ENCODE measurements at places on chromosomes 16 and 17.

DNA sequence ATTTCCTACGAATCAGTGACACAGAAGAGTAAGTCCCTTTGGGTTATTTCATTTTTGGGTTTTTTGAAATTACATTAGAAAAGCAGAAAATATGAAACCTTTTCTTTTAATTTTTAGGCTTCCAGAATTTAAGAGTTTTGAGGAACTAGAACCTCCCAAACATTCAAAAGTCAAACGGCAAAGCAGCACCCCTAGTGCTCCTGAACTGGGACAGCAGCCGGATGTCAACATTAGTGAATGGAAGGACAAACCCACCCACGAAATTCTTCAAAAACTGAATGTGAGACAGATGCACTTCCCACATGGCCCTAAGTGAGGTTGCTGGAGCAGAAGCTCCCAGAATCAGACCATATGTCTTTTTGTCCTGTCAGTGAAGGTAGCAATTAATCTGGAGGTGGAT lies 199.4 kb downstream of the PHKB start:
- no peak for DNase-seq

DNA sequence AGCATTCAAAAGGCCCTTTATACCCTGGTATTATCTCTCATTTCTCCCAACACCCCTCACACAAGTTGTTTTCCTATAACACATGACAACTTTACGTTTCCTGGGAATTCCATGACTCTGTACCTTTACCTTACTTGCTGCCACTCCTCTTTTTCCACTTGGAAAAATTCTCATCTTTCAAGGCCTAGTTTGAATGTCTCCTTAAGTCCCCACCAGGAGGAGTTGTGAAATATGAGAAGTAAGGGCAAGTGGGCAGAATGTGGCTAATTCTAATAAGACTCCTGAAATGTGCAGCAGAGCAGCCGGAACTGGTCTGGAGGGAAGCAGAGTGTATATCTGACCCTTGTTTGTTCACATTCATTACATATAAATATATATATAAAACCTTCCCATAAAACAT lies 39.7 kb downstream of the BRCA1 start:
- DNase-seq, result no peak

DNA sequence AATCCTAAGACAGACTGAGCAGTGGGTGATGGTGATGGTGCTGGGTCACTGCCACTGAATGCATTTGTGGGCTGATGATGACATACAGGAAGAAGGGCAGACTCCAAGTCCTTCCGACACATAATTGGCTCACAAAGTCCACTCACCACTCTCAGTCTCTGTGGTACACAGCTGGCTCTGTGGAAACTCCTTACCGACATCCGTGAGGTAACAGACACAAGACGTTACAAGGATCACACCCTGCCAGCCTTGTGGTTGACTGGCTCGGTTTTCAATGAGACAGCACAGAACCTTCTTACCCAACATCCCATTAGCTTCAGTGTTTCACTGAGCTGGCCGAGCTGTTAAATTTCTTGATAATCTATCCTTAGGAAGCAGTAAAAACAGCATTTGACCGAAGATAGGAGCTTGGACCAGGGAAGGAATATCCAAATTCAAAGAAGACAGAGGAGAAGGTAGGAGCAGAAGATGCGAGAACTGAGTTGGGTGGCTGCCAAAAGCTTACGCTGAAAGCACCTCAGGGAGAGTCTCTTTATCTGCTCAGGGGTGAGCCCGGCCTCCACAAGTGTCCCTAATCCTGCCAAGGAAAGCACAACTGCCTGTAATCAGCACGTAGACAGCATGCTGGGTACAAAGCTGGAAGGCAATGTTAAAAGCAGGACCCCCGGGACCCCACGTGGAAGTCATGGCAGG lies 5.5 kb upstream of the MXRA7 start:
- no peak for DNase-seq

DNA sequence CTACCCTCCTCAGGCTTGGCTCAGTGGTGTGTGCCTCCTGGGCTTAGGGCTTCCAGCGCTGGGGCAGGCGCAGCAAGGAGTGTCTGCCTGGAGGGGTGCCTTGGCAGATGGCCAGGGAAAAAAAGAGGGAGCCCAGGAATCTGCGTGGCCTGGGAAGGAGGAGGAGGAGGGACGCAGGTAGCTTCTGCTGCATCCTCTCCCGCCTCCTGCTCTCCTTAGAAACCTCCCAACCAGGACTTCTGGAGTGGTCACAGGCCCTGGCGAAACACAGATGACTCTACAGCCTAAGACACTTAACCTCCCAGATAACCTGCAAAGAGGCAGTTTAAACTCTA lies 7.3 kb upstream of the BCAR1 start:
- no peak for DNase-seq

- DNase-seq, result no peak
These were observed 650.7 kb downstream of the CDH8 start for GRCh38 chr16:61385392-61386071.

GRCh38 chr17:50265690-50266315 lies 8.5 kb upstream of the TMEM92 start:
- DNase-seq, result no peak

All from ureter (tissue), 1 donor.